ENCODE measurements at places on chromosomes 6 and 20.

DNA sequence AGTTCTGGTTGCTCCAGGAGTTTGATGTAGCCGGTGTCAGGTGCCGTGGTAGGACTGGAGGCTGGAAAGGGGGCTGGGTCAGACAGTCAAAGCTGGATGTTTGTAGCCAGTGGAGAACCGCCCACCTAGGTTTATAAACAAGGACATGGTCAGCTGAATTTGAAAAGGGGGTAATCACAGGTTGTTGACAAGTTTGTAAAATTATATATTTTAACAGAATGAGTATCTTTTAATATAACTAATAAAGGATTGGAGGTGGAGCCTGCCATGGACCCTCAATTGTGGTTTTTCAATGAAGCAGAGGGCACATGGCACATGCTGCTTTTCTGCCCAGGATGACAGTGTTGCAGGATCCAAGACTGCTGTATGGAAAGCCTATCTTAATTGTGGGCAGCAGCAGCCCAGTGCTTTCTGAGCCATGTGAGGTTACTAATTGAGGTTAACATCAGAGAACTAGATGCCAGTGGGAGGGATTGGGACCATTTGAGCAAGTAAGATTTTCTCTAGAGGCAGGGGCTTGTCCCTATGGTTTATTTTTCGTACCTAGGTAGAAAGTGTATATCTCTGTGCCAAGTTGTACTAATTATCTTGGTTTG lies 9.7 kb downstream of the HECA start:
- no peak for DNase-seq

- DNase-seq = no peak
Measured at GRCh38 chr6:28659250-28659566, 133.5 kb downstream of the GPX5 start.

DNA sequence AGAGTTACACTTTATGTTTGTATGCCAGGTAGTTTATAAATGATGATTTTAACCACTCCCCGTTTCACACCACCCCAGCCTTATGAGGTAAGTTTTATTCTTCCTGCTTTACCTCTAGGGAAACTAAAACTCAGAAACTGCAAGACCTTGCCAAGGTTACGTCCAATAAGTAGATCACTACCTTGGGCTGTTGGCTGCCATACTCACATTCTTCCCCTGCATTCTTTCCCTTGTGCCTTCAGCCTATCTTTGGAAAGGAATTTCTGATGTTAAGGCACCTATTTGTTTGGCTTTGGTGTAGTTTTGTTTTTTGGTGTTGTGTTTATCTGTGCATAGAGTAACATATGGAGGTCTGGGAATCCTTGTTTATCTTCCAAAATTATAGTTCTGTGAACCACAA lies 122.1 kb downstream of the UST start:
- DNase-seq = no peak

DNA sequence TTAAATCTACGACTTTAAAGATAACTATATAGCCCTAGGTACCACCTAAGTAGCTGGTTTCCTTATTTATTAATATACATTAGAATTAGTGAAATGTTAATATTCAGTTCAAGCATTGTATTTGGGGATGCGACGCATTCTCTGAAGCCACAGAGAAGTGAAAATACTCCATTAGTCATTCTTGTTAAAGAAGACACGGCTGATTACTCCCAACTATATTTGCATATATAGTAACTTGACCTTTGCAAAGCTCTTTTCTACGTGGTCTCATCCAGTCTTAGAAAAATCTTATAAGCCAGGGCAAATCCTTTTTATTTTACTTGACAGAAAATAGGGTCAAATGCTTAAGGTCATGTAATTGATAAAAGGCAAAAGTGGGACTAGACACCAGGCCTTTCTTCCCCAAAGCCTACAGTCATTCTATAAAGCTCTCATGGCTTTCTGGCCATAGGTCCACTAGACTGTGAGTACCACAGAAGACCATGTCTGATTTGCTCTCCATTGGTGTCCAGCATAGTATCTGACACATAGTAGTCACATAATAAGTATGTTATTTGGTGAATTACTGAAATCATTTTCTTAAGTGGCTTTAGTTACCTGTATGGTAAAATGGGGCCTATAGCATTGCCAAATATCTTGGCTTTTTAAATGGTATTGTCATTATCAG lies 11.3 kb downstream of the ZHX3 start:
- no peak for DNase-seq

- no peak for DNase-seq
Measured at GRCh38 chr6:139361211-139361610, 13.2 kb downstream of the CITED2 start.

- DNase-seq = no peak
Measured at GRCh38 chr6:35013701-35014100, 124.6 kb downstream of the ANKS1A start.

GRCh38 chr6:35804996-35805736 lies at the start of gene LHFPL5:
Gene LHFPL5 (plus strand): TSS chr6:35805352. CDS start chr6:35805671, 319 bp downstream.
- DNase-seq = no peak

DNA sequence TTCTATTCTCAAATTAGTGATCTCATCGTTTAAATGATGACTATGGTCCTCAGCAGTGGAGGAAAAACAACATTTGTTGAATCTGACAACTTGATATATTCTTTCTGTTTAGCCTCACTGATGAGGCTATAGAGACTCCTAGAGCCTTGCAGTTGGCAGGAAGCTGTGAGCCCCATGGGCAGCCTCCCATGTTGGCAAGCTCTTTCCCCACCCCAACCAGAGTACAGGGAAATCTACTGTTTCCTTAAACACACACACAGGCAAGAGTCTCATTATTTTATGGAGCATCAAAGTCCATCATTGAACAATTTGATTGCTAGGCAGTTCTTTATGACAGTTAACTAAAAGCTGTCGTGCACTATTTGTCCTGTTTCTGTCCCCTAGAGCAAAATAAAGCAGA lies 498.2 kb upstream of the CITED2 start:
- DNase-seq = no peak

GRCh38 chr6:151092591-151092990 lies 147.2 kb upstream of the AKAP12 start:
- no peak for DNase-seq
